MCF 10A (cell line): ENCODE measurements at places on chromosomes 4 and X.

- H3K4me3 ChIP-seq, result peak within 1 kb of the TSS; percentile 91
- H3K36me3 ChIP-seq, result no peaks in the 10 kb centered on the region
- peak; percentile 58 for DNase-seq
- H3K27me3 ChIP-seq, result peaks cover 41% of the 10 kb centered on the region
- H3K4me1 ChIP-seq, result no peaks in the 10 kb centered on the region
These were observed at the start of gene NBDY for GRCh38 chrX:56729152-56729850. Gene NBDY, plus strand, starts transcription at chrX:56729243. Its CDS starts 111 bp downstream, at chrX:56729354.

DNA sequence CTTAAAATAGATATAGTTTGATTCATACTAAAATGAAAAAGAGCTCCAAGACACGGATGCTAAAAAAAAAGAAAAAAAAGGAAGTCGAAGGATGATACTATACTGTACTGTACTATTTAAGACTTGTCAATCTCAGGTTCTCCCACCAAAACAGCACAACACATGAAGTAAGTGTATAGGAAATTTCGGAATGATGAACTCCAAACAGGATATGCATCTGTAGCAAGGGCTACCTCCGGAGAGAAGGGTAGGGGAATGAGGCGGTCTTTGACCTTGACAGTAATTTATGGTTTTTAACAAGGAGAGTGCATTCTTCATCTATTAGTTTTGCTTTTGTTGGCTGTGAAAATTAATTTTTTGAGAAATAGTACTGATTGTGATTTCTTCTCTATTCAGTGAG is 541 bp upstream of the FIP1L1 start:
- no peaks in the 10 kb centered on the region for H3K27me3 ChIP-seq
- peak overlapping the region; percentile 94 for H3K27ac ChIP-seq
- H3K4me3 ChIP-seq, result peak overlapping the region; percentile 86
- DNase-seq, result no peak
- H3K36me3 ChIP-seq, result peaks cover 9% of the 10 kb centered on the region

DNA sequence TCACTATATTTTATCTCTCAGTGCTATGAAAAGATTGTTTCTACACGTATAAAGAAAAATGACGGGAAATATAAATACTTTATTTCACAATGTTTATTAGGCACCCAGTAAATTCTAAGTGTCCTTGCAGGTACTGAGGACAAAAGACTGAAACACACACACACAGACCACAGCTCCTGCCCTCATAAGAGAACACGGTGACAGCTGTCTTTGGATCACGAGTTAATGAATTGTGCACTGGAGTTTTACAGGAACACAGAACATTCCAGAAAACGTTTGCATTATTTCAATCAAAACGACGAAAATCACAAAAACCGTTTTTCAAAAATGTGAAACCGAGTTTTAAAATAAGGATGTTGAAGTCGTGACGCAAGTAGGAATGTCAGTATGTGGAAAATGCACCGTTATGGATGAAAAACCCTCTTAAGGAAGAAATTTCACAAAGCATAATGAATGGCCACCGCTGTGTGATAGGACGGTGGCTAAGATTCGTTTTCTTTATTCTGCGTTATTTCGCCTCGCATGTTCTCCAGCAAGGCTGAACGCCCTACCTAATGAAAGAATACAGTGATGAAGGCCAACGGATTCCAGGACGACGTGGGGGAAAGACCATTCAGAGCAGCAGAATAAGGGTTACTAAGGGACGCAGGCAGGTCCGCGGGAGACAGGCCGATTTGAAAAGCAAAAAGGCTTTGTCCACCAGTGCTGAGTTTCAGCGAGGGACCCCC is 24.2 kb downstream of the FAM156A start:
- peak overlapping the region; percentile 87 for H3K4me3 ChIP-seq
- peaks cover 7% of the 10 kb centered on the region for H3K36me3 ChIP-seq
- H3K27me3 ChIP-seq, result peaks cover 3% of the 10 kb centered on the region

DNA sequence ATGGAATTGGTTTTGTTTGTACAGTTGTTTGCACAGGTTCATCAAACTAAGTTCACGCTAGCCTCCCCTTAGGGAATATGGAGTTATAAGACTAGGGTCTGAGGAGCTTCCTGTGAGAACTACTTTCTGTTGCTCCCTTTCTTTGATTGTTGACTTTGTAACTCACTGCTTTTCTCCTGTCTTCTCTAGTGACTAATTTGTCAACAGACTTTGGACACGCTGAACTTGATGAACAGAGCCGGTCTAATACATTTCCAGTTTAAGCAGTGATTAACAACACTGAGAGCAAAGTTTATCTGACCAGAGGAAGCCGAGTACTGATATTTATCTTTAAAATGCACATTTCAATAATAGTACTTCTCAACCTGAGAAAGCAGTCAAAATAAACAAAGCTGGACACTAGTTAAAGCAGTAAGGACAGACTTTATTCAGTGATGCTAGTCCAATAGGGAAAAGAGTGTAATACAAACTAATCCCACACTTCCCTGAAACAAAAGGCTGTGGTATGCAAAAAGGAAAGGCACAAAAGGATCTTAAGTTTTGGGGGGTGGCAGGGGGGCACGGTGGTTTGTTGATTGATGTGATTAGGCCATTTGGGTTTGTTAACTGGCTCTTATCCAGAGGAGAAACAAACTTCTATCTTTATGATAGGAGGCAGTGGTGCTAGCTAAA is 2.7 kb upstream of the NUDT9 start:
- no peak overlapping the region for H3K27ac ChIP-seq
- H3K4me3 ChIP-seq, result no peak overlapping the region
- H3K36me3 ChIP-seq, result peaks cover 7% of the 10 kb centered on the region
- no peak for DNase-seq
- no peaks in the 10 kb centered on the region for H3K27me3 ChIP-seq

GRCh38 chrX:56783450-56783831 is 54.4 kb downstream of the NBDY start:
- H3K27ac ChIP-seq, result peak overlapping the region; percentile 82
- peak; percentile 77 for DNase-seq
- H3K4me1 ChIP-seq, result peaks cover 12% of the 10 kb centered on the region
- peaks cover 35% of the 10 kb centered on the region for H3K27me3 ChIP-seq

GRCh38 chr4:92136434-92136833 is 167.3 kb upstream of the GRID2 start:
- DNase-seq, result no peak
- no peak overlapping the region for H3K27ac ChIP-seq
- H3K27me3 ChIP-seq, result no peaks in the 10 kb centered on the region
- no peaks in the 10 kb centered on the region for H3K36me3 ChIP-seq
- no peak overlapping the region for H3K4me3 ChIP-seq

DNA sequence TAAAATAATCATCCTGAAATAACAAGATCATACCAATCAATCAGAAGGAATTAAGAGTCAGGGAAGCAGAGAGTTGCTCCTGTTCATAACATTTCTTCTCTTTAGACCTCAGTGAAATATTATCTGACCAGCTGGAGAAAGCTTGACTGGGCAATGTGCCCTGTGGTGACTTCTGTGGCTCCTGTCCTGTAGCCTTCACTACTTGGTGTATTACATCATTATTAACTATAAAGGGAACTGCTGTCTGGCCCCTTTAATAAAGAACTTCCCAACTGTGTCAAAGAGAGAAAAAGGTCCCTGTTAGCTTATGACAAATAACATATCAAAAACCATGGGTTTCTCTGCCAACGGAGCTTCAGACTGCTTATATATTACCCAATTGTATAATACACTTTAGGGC is 18.0 kb downstream of the OPHN1 start:
- peaks cover 5% of the 10 kb centered on the region for H3K4me1 ChIP-seq
- H3K27ac ChIP-seq, result no peak overlapping the region
- DNase-seq, result peak; percentile 33
- no peak overlapping the region for H3K4me3 ChIP-seq

DNA sequence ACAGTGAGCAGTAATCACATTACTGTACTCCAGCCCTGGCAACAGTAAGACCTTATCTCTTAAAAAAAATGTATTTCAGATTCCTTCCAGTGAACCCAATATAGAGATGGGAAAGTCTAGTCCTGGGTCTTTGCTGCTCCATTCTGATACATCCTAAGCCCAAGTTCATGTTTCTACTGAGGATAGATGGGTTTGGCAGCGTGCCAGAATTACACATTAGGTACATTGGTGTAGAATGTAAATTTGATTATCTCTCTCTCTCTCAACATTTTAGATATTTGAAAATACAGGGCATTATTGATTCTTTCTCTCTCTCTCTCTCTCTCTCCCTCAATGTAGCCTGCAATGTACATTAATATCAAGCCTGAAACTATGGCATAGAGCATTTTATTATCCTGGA is 43.5 kb upstream of the ZNF330 start:
- H3K4me1 ChIP-seq, result no peaks in the 10 kb centered on the region
- H3K27ac ChIP-seq, result no peak overlapping the region
- H3K27me3 ChIP-seq, result no peaks in the 10 kb centered on the region
- DNase-seq, result no peak

GRCh38 chr4:143357161-143357845 is 20.6 kb downstream of the GAB1 start:
- DNase-seq, result peak; percentile 29
- H3K27me3 ChIP-seq, result no peaks in the 10 kb centered on the region
- peaks cover 5% of the 10 kb centered on the region for H3K36me3 ChIP-seq
- no peak overlapping the region for H3K4me3 ChIP-seq

- H3K27me3 ChIP-seq, result peaks cover 14% of the 10 kb centered on the region
- no peak overlapping the region for H3K27ac ChIP-seq
- no peak overlapping the region for H3K4me3 ChIP-seq
- no peak for DNase-seq
These were observed 9.7 kb upstream of the SORCS2 start for GRCh38 chr4:7182616-7183015.

- no peak overlapping the region for H3K4me3 ChIP-seq
- H3K36me3 ChIP-seq, result no peaks in the 10 kb centered on the region
- H3K27me3 ChIP-seq, result peaks cover 33% of the 10 kb centered on the region
- DNase-seq, result no peak
These were observed 19.3 kb downstream of the CLTRN start for GRCh38 chrX:15645266-15645665.
